ENCODE measurements at places on chromosomes 5 and 9.
A peak's percentile ranks its signal among the peaks of the same experiment; 100 is the strongest.

DNA sequence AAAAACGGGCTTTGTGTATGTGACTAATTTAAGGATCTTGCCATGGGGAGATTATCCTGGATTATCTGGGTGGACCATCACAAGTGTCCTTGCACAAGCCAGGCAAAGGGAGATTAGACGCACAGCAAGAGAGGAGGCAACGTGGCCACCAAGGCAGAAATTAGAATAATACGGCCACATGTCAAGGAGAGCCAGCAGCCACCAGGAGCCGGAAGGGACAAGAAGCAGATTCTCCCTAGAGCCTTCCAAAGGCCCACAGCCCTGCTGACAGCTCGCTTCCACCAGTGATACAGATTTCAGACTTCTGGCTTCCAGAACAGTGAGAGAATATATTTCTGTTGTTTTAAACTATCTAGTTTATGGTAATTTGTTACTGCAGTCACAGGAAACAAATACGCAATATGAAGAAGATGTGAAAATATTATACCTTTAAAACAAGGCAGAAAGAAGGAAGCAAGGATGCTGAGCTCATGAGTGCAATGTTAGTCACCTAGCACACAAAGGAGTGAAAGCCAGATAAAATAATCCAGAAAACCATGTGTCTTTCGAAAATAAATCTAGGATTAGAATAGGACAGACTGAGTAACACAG, 28.7 kb upstream of the F2RL1 start:
- DNase-seq: peak; percentile 90

- DNase-seq: no peak
Observed at GRCh38 chr9:133826289-133827085, 88.3 kb upstream of the SARDH start.

- peak; percentile 88 for DNase-seq
Observed at GRCh38 chr9:33816327-33817252, at the start of gene UBE2R2. UBE2R2 (plus strand) TSS chr9:33817160; CDS start chr9:33817758, 598 bp downstream.

DNA sequence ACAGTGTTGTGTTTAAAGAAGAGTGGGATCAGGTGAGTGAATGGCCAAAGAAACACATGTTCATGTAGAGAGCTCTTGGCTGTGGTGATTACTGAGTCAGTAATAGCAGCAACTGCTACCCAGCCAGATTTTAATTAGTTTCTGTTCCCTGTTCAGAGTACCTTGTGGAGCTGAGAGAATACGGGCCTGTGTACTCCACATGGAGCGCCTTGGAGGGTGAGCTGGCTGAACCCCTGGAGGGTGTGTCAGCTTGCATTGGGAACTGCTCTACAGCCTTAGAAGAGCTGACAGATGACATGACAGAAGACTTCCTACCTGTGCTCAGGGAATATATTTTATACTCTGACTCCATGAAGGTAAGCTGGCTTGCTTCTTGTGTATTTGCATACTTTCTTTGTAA, 52.3 kb downstream of the SLC46A2 start:
- no peak for DNase-seq

- peak; percentile 80 for DNase-seq
Observed at GRCh38 chr5:126339215-126339805, 83.9 kb upstream of the GRAMD2B start.

DNA sequence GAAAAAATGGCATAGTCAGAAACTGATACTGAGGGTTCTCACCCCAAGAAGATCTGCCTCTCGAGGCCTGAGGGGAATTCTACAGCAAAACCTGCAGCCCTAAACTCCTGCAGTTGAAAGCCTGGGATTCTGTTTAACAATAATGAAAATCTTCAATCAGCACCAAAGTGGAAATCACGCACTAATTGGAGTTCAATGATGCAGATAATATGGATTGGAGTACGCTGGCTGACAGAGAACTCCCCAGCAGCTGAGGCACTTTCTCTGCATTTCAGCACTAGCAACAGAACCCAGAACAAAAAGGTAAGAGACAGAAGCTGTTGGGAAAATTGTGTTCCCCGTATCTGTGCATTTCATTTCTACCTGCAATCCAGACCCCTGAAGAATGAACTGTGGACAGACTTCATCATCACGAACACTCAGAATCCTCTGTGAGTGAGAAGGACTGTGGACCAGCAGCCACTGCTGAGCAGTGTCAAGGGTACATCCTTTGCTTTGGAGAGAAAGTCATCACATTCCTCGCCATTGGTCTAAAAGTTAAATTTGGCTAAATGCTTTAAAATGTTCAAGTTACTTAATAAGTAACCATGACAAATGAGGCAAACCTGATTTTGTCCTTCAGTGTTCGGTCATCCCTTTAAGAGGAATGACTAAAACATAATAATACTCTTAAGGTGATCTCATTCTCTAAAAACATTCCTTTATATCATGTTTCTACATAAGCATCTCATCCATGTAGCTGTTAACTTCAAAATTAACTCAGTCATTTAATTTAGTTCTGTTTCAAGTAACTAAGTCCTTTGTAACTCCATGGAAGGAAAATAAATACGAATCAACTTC, 126.1 kb downstream of the GAS1 start:
- DNase-seq: peak; percentile 44

- peak; percentile 23 for DNase-seq
Observed at GRCh38 chr5:30040488-30041118, 1152.9 kb upstream of the CDH6 start.

DNA sequence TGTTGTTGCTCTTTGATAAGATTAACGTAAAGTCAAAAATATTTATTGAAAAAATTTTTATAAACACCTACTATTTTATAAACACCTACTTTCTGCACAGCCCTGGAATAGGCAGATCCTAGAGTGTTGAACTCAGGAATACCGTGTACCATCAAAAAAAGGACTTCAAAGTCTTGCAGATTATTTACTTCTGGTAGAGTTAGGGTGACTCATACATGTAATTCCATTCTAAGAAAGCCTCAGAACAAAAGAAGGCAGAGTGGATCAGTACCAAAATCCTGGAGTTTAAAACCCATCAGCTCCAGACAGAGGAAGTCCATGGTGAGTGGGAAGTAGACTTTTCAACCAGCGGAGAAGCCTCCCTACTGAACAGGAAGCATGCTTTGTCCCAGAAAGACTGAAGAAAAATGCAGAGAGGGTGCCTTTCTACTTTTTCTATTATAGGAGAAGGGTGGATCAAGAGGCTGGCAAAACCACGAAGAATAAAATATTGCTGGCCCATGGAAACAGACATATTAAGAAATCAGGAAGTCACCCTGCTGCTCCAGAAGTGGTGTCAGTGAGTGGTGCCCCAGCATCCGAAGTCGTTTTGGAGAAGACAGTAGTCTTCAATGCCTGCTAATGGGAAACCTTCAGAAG, 45.1 kb upstream of the DAB2 start:
- no peak for DNase-seq

DNA sequence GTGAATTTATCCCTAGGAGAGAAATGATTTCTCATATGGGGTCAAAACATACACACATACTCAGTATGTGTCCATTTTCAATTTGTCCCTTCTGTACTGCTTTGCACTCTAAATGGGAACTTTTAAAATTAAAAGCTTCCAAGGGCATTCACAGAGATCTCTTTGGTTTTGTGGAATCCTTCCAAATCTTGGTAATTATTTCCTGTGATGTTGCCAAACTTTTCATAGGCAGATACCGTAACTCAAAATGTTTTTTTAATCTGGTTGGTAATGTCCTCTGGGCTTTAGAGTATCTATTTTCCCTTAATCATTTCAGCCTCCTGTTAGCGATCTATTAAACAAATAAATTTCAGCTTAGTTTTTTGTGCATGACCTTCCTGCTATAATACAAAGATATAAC, 282.4 kb downstream of the ARHGEF28 start:
- DNase-seq: peak; percentile 23

- no peak for DNase-seq
Observed at GRCh38 chr9:79812507-79813257, 240.9 kb downstream of the TLE4 start.

DNA sequence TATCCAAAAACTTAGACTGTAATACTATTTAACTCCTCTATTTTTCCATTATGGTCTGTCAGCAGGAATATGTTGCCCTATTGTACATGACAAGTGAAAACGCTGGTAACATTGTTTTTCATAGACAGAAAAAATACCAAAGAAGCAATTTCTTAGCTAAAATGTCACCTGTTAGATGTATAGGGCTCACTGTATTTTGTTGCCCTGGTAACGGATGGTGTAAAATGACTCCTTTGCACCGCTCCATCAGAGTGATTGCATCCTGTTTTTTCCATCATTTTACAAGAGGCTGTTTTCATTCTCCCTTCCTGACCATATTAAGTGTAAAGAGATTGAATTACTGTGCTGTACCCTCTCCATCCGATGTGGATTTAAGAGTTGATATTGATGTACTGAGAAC, 460.1 kb upstream of the TLE4 start:
- no peak for DNase-seq

- DNase-seq: peak; percentile 80
Observed at GRCh38 chr5:139725073-139725830, 70.4 kb upstream of the PSD2 start.

GRCh38 chr5:118371973-118372831, 616.1 kb downstream of the DTWD2 start:
- no peak for DNase-seq

- DNase-seq: no peak
Observed at GRCh38 chr5:1374030-1374678, 29.3 kb upstream of the CLPTM1L start.

DNA sequence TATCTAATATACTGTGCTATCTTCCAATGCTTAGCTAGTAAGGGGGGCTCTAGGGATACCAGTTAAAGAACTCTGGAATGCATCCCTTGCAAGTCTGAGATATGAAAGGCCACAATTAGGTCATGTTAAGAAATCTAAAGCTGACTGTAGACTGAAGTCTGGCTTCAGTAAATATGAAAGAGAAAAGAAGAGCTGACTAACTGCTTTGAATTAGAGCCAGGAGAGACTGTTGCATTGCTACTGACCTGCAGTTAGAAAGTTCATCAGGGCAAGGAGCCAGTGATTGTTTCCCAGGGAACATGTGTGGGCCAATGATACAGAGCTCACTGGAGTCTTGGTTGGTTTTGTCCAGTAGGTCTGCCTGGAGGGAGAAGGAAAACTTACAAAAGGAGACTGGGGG, 472.1 kb upstream of the TNC start:
- DNase-seq: peak; percentile 99

- DNase-seq: no peak
Observed at GRCh38 chr5:172642926-172643871, 2.1 kb downstream of the NEURL1B start.

GRCh38 chr5:149794487-149794971, 64.4 kb downstream of the PPARGC1B start:
- no peak for DNase-seq

DNA sequence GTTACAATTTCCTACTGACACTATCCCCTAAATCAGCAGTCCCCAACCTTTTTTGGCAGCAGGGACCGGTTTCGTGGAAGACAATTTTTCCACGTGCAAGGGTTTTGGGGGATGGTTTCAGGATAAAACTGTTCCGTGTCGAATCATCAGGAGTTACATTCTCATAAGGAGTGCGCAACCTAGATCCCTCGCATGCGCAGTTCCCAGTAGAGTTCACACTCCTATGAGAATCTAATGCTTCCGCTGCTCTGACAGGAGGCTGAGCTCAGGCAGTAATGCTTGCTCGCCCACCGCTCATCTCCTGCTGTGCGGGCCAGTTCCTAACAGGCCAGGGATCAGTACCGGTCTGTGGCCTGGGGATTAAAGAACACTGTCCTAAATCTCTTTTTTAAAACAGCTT, 13.2 kb upstream of the NFIL3 start:
- no peak for DNase-seq

GRCh38 chr5:7881091-7881490, 12.1 kb downstream of the MTRR start:
- no peak for DNase-seq

- peak; percentile 34 for DNase-seq
Observed at GRCh38 chr9:92716557-92716956, 46.6 kb upstream of the IPPK start.

GRCh38 chr5:531101-531748, 7.0 kb upstream of the SLC9A3 start:
- DNase-seq: no peak

DNA sequence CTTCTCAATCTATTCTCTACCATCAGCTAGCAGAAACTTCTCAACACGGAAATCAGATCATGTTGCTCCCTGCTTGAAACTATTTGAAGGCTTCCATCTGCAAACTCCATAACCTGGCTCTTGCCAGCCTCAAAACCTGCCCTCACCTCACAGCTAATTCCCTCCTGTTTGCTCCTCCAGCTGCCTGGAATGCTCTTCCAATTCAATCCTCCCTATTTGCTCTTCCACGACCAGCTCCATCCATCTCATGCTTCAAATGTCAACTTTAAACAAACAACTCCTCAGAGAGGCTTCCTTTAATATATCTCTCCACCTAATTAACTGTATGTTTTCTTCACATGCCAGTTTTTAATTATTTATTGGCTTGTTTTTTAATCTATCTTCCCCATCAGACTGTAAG, 1.5 kb downstream of the PLAA start:
- DNase-seq: no peak

Measured in fibroblast of mammary gland (primary cell).